PC-3 (cell line): ENCODE measurements at places on chromosomes 5 and 9. TPM values are rescaled to one million over a fixed set of nuclear protein-coding genes. Genes with fewer than 3 reads are reported as not detected.
A peak's percentile ranks its signal among the peaks of the same experiment; 100 is the strongest.

The CTSV gene
- 11.4 and 12.2 TPM in 2 replicates for total RNA-seq

DNA sequence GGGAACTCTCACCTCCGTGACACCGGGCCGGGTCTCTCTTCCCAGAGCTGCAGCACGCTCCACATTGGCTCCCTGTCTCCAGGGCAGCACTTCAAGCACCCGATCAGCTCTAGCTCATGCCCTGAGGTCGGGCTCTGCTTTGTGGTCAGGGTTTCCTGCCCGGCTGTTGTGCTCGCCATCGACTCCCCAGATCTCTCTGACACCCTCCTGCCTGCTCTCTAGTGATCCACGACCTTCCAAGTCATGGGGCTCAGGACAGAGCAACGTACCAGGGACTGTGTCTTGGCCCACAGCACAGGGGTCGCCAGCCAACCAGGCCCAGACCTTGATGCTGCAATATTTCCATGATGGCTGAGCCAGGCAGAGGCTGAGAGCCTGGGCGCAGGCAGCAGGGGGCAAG lies 45.1 kb downstream of the PRRT1B start:
- H3K27ac ChIP-seq = no peak overlapping the region
- no peaks in the 10 kb centered on the region for H3K36me3 ChIP-seq
- H3K4me1 ChIP-seq = no peaks in the 10 kb centered on the region

- no peak for DNase-seq
- no peaks in the 10 kb centered on the region for H3K27me3 ChIP-seq
- H3K4me3 ChIP-seq = no peak overlapping the region
- H3K36me3 ChIP-seq = peaks cover 12% of the 10 kb centered on the region; the same call in 1 of the 2 replicates
These were observed 19.0 kb downstream of the SH3GLB2 start for GRCh38 chr9:129008986-129009583.

DNA sequence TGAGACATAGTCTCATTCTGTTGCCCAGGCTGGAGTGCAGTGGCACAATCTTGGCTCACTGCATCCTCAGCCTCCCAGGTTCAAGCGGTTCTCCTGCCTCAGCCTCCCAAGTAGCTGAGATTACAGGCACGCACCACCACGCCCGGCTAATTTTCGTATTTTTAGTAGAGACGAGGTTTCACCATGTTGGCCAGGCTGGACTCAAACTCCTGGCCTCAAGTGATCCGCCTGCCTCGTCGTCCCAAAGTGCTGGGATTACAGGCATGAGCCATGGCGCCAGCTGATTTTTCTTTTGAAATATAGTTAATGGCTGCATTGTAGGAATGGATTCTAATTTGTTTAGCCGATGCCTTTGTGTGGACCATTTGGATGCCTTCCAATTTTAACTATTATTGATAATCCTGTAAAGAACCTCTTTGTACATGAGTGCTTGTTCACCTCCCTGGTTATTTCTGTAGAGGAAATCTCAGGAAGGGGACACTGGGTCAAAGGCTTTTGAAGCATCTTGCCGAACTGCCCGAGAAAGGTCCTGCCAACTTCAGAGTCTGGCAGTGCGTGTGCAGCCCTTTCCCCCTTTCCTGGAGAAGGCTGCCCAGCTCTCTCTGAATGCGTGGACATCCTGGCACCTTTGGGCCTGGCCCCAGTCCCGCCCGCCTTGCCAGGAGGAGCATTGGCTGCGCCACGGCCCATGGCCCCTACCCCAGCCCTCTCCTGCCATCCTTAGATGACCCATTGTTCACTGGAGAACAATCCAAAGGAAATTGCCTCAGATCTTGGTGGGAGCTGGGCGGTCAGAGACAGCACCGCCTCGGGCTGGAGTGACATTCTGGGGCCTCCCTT lies 8.9 kb upstream of the NUP214 start:
- H3K27ac ChIP-seq = no peak overlapping the region
- no peaks in the 10 kb centered on the region for H3K4me1 ChIP-seq
- H3K27me3 ChIP-seq = no peaks in the 10 kb centered on the region
- DNase-seq = no peak
- no peak overlapping the region for H3K4me3 ChIP-seq

DNA sequence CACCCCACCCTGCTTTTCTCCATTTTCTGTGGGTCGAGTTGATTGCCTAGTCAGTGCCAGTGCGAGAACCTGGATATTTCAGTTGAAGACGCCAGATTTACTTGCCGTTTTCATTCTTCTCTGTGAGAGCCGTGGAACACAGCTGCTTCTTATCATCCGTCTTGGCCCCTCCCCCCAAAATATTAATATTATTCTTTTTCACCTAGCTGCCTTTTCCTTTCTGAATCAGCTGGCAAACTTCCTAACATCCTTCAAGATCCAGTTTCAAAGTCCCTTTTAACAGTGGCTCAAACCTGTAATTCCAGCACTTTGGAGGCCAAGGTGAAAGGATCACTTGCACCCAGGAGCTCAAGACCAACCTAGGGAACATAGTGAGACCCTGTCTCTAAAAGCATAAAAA lies 117.1 kb upstream of the RASA1 start:
- H3K27me3 ChIP-seq = no peaks in the 10 kb centered on the region
- no peak overlapping the region for H3K27ac ChIP-seq
- peaks cover 34% of the 10 kb centered on the region for H3K4me1 ChIP-seq
- DNase-seq = peak; percentile 75
- H3K4me3 ChIP-seq = no peak overlapping the region
